ENCODE measurements at places on chromosomes 3 and 15.
A peak's percentile ranks its signal among the peaks of the same experiment; 100 is the strongest.

- DNase-seq: no peak
Measured at GRCh38 chr3:34248352-34248751, 449.9 kb downstream of the PDCD6IP start.

DNA sequence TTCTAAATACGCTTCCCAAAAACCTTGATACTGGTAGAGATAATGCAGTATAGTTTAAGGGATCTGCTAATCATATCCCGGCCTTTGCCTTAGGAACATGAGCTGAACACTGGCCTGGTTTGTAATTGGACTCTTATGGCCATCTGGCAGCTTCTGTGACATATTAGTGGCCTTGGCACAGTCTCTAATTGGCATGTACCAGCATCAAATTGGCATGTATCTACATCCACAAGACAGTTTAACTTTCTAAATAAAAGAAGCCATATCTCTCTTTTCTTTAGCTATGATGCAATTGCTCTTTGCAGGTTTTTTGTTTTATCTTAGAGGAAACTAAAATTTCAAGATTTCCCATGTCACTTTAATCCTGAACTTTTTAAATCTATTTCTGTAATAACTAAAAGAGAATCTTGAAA is 44.6 kb upstream of the FILIP1L start:
- no peak for DNase-seq

DNA sequence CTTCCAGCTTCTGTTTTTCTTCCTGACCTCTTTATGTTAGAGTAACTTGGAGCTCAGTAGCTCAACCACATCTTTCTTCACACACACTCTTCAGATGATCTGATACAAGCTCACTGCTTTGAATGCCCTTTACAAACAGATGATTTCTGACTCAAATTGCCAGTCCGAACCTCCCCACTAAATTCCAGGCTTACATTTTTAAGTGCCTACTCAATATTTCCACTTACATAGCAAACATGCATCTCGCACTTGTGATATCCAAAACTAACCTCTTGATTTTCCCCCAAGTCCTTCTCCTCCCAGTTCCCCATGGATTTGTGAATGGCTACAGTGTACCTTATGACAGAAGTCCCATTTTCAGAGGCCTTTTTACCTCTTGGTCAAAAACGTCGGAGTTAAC is 139.1 kb downstream of the GBE1 start:
- no peak for DNase-seq

DNA sequence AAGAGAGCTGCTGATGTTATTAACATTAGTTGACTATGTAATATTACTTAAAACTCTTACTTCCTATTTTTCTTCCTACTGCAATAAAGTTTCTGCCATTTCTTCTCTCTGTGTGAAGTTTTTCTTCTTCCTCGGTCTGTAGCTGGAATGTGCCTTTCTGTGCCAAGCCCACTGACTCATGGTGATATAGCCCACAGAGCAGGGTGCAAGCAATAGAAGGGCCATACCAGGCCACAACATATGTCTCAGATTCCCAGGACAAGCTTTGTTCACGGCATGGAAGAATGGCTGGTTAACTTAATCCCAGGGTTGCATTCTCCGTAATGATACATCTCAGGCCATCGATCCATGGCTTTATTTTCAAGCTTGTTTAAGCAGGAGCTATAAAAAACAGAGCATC is 815.3 kb downstream of the TUSC7 start:
- peak; percentile 41 for DNase-seq

- DNase-seq: no peak
Measured at GRCh38 chr3:117145677-117146076, 436.1 kb downstream of the TUSC7 start.

DNA sequence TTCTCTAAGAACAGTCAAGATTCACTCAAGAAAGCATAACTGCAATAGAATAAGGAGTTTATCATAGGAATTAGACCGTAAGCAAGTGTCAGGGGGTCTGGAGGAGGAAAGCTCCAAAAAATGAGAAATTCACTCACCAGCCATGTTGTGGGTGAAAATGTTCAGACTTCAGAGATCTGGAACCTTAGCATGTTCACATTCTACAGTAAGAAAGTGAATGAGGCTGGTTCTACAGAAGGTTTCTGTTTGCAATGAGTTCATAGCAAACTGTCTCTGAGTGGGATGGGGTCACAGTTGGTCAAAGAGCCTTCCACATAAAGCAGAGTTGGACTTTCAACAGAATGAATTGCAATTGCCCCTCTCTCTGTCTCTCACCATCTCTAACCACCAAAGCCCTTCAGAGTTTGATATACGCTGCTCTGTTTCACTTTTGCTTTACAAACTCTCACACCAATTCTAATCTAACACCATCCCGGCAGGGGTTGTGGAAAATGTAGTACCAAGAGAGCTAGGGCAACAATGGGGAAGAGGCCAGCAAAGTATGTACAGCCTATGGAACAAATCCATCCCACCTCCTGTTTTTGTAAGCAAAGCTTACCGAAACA is 581.8 kb upstream of the UBE2E2 start:
- DNase-seq: no peak

GRCh38 chr3:67712259-67712658 is 57.8 kb upstream of the SUCLG2 start:
- no peak for DNase-seq

GRCh38 chr3:123161167-123161566 is 40.6 kb upstream of the SEC22A start:
- no peak for DNase-seq

DNA sequence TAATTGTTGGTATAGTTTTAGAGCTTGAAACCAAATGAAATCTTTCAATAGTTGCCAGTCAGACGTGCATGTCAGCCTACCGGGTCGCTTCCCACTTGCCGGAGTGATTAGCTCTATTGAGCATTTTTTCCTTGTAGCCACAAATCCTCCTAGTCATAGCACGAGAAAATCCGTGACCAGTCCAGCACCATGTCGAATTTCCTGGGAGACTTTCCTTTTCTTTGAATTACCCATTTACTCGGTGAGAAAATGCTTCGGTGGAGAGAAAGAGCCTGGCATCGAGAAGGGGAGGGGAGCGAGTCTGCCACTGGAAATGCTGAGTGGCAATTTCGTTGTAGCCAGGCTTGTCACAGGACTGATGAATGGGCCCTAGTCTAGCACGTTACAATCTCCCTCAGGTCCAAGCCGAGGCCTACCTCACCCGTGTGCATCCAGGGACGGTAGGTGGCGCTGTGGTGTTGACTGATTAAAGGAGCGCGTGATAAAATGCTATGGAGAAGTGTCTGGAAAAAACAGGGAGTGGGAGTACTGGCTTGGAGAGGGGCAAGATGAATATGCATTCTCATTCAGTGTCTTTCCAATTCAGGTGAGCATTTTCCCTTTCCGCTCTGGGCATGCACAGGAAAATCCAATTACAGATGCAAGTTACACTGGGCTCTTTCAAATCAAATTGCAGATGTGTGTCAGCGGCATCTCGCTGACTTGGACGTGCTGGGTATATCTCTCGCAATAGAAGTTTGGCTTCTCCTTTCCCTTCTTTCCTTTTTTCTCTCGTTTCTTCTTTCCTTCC is 238.8 kb downstream of the EDEM1 start:
- DNase-seq: peak; percentile 3

- DNase-seq: no peak
Measured at GRCh38 chr15:101451846-101452245, 37.7 kb downstream of the PCSK6 start.
